ENCODE measurements at places on chromosomes 7 and 10.

DNA sequence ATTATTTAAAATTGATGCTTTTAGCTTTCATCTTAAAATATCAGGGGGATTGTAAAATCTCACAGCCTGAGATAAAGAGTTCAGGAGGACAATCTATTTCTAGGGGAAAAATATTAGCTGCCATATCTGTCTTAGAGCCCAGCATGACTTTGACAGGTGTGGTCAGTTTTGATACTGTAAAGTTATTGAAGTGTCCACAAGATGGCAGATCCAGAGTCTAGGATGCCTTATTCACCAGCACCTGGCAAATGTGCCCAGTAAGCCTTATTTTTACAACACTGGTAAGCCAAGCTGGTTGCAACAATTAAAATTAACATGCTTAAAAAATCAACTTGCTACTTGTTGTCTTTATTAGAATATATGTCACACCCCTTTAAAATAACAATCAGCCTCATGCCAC, 579.3 kb downstream of the SH2D4B start:
- DNase-seq, result no peak

DNA sequence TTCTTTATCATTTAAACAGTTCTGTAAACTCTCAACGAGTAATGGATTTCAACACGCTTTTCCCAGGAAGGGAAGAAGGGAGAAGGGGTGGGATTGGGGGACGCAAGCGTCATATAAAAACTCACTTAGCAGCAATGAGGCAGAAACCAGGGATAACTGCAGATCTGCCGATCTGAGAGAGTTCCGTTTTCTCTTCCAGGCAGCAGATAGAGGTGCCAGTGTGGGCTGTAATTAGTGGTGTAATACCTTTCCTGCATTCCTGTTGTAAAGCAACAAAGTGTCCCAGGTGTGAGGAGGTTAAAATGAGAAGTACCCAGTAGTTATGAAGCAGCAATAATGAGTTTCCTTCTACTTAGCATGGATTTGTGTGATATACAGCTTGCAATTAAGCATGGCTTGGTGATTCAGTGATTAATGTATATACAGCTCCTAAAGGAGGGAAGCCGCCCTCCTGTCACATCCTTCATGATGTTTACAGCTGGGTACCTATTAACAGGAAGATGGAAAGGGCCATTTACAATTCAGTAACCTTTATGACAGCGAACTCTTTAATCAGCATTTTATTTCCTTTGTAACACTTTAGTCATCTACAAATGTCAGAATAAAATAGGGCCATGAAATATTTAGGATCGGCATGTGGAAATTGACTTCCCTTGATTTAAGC, 271.9 kb downstream of the LRMDA start:
- no peak for DNase-seq

DNA sequence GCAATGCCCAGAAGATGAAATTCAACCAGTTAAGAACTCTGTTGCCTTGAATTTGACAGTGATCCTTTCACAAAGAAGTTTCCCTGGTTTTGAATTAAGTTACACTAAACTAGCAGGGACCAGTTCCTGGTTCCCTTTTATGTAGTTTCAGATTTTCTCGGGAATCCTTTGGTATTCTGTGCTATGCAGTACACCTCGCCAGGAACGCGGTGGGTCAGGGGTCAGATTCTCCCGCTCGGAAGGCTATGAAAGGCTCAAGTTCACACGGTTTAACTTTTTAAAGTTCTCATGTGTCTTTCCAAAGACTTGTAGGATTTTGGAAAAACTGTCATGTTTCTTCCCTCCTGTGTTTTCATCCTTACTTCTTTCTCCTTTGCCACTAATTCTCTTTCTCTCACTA, 104.7 kb upstream of the PRR15 start:
- no peak for DNase-seq

DNA sequence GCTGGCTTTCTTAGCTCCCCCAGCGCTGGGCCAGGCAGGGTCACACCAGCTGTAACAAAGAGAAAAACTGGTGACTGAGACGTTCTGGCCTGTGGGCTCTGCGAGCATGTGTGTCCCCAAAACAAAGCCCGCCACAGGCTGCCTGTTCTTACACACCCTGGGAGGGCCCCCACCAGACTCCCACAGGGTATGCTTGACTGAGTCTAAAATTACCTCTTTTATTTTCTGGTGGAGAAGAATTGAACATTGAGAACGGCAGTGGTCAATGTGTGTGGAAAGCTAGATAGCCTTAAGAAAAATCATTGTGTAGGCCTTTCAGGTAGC, 808 bp downstream of the C10orf71 start:
- no peak for DNase-seq

DNA sequence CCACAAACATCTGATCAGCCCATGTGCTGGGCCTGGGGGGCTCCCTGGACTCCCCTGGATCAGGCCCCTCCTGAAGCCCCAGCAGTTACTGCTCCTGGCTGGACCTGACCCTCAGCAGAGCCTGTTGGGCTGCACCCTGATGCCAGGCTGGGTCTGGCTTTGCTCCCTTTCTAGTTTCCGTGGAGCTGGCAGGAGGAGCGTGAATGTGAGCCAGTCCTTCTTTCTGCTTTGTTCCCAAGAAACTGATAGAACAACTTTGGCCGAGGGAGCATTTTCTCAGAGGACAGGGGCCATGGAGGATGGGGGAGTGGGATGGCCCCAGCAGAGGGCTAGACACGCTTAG, 128.2 kb downstream of the NEURL1 start:
- no peak for DNase-seq

GRCh38 chr10:102832248-102832647, 5.0 kb downstream of the CYP17A1 start:
- DNase-seq, result no peak

DNA sequence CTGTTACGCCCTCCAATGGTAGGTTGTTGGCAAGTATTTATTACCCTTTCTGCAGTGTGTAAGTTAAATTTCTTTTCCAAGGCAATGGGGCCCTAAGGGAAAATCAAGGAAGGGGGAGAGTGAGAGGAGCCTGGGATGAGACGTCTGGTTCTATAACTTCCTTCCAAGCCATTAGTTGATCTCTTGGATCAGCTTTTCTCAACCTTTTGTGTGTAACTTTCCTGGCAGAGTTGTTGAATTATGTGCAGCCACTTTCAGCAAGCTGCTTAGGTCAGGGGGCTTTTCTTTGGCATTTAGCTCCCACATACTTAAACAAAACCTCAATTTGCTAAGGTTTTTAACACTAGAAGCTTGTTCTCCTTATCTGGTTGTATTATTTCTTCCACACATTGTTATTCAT, 127.1 kb downstream of the NXPH1 start:
- DNase-seq, result no peak

GRCh38 chr7:98733036-98733435, 116.0 kb downstream of the NPTX2 start:
- DNase-seq, result peak; percentile 82

GRCh38 chr7:128025380-128025779, 5.9 kb downstream of the LRRC4 start:
- no peak for DNase-seq

DNA sequence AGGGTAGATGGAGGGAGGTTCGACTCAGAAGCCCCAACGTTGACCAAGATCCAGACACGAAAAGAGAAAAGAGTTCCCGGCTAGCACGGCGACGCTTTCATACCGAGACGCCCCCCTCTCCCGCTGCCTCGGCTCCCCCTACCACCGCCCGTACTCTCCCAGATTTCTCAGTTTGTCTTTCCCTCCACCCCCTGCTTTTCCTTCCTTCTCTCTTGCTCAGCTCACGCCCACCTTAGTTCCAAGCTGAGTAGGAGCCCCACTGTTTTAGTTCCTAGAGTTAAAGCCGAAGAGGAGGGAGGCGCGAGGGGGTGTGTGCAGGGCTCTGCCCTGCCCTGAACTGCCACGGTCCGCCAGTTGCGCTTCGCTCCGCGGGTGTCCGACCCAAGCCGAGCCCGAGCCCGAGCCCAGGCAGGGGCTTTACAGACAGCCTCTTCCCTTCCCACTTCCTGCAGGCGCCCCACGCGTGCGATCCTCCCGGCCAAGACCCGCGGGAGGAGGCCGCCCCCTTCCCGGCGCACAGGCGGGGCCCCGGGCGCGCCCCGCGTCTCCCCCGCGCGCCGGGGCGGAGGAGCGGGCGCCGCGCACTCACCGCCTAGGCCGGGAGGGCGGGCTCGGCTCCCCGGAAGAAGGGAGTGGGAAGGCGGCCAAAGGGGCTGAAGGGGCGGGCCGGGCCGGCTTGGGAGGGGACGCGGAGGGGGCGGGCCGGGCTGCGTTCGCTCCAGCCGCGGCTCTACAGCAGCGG, at the start of gene EPHB6:
Gene EPHB6 (plus strand): TSS at position 705 of the 742 bp plus-strand sequence. CDS start 8,152 bp downstream, outside the sequence.
- DNase-seq, result peak; percentile 64

GRCh38 chr7:91198371-91198770, 65.9 kb upstream of the FZD1 start:
- DNase-seq, result no peak

DNA sequence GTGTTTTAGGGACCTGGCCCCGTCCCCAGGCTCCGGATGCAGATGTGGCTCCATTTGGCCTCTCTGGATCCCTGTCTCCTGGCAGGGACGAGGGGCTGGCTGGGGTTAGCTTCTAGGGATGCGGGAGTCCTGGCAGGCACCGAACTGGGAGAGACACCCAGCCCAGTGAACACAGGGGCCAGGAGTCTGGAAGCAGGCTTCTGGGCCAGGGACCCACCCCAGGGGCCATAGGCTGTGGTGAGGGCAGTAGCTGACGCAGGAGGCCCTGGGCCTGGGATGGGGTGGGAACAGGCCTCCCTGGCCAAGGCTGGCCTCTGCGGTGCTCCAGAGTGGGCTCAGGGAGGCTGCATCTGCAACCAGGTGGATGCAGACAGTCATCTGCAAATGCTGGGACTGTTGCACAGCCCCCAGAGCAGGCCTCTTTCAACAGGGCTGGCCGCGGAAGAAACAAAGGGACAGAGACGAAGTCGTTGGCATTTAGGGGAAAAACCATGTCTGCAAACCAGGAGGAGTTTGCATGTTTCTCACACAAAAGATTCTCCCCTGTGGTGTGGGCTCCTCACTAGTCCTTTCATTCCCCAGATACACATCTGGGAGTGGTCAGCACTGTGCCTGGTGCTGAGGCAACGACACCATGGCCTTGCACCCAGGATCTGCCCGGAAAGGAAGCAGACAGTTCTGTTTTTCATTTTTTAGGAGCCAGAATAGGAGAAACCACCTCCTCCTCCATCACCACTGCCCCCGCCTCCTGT, 36.4 kb upstream of the ZNF488 start:
- DNase-seq, result no peak

DNA sequence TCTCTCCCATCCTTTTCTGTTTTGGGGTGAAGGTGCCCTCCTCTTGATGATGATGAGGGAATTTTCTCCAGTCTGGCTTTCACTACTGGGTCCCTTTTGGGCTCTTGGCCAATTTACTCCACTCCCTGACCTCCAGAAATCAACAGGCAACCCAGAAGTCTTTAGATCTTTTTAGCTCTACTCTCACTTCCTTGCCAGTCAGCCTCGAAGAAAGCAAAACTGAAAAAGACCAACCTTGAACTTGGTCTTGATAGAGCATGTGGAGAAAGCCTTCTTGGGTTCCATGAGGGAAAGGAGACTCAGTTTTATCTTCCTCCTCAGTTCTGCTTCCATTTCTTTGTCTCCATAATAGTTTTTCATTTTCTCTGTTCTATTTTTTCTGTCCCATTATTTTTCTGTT, 91.4 kb upstream of the NPVF start:
- DNase-seq, result no peak

DNA sequence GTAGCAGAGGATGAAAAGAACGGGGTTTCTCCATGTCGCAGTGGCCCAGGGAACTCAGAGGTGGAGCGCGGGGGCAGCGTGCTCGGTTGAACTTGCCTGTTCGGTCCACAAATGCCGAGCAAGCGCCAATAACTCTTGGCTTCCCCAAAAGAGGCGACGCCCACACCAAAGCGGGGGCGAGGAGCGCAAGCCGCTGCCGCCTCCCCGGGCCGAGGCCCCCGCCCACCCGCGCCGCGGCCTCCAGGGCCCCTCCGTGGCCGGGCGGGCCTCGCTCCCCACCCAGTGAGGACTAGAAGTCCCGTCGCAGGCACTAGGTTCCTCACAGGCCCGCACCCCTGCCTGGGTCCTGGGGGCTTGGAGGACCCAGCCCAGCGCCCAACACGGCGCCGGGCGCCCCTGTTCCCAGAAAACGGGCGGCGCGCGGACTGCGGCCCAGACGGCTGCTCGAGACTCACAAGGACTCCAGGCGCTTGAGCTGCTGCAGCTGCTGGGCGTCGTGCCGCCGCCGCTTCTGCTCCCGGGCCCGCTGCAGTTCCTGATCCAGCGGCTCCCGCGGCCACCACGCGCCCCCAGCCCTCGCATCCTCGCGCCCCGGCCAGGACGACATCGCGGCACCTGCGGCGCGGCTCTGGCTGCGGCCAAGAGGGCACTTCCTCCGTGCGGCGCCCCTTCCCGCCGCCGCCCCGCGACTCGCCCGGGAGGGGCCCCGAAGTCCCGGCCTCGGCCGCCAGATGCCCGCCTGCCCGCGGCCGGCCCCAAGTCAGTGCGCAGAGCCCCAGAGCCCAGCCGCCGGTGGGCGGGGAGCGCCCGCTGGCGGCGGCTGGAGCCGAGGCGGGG, 14.6 kb upstream of the FKBP9 start:
- peak; percentile 73 for DNase-seq

GRCh38 chr10:48556065-48556464, 48.8 kb downstream of the ARHGAP22 start:
- no peak for DNase-seq

DNA sequence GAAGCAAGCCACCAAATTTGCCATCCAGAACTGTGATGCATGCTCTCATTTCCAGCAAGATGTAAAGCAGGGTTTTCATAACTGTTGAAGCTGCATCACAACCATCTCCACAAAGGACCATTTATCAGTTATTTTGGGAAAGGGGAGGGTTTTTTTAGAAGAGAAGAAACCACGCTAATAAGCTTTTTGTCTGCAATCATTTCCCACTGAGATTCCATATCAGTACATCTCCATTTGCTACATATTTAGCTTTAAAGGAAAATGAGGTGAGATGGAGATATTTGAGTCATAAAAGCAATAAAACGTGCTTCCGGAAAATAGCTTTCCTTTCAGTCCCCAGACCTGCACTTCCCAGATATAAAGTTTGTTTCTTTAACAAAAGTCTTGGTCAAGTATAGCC, 258.2 kb downstream of the FRMD4A start:
- DNase-seq, result no peak

- no peak for DNase-seq
Observed at GRCh38 chr10:15640536-15641085, 79.1 kb downstream of the ITGA8 start.

DNA sequence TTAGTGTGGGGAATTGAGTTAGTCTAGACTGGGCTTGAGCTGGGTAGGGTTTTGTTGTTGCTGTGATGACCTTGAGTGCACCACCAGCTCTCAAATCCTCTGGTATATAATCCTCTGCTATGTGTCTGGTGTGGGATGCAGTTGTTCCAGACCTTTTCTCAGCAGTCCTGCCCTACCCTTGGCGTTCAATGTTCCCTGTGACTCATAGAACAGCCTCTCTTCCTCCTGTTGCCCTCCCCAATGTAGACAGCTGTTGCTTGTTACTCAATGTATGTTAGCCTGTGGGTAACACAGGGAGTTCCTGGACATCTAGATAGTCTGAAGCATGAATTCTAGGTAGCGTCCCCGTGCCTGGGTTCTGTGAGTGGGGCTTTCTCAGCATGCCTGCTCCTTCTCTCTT, 19.8 kb downstream of the ACBD7 start:
- DNase-seq, result no peak

GRCh38 chr10:79385804-79386531, 38.7 kb downstream of the PPIF start:
- peak; percentile 1 for DNase-seq

Measured in activated CD4-positive, alpha-beta T cell treated with anti-CD3 and anti-CD28 coated beads for 48 hours (primary cell).